ENCODE measurements at places on chromosomes 5 and 9.

DNA sequence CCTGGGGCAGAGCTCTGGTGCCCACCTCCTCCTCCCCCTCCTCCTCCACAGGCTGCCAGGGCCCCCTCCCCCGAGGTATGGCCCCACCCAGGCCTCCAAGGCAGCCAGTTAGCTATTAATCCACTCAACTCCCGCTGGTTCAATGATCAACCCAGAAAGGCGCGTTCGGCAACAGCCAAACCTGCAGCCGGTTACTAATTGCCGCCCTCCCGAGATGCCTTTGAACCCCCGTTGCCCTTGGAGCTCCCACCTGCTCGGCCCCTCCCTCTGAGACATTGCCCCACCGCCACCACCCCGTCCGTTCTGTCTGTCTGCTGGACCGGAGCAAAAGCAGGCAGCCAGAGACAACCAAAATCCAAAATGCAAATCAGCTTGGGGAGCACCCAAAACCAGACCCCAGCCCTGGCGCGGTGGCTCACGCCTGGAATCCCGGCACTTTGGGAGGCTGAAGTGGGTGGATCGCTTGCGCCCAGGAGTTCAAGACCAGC lies 25.8 kb downstream of the NOTCH1 start:
- no peaks in the 10 kb centered on the region for H3K36me3 ChIP-seq
- DNase-seq: no peak
- H3K27me3 ChIP-seq: no peaks in the 10 kb centered on the region
- H3K4me3 ChIP-seq: no peak overlapping the region
- no peak overlapping the region for H3K27ac ChIP-seq

- H3K36me3 ChIP-seq: no peaks in the 10 kb centered on the region
- H3K27ac ChIP-seq: no peak overlapping the region
- DNase-seq: peak; percentile 78
- H3K4me3 ChIP-seq: no peak overlapping the region
- no peaks in the 10 kb centered on the region for H3K4me1 ChIP-seq
Measured at GRCh38 chr5:174172152-174172551, 126.6 kb downstream of the NSG2 start.

GRCh38 chr5:59937633-59938032 lies 44.1 kb upstream of the PDE4D start:
- H3K4me1 ChIP-seq: peaks cover 5% of the 10 kb centered on the region
- DNase-seq: no peak
- no peaks in the 10 kb centered on the region for H3K27me3 ChIP-seq
- no peak overlapping the region for H3K27ac ChIP-seq
- H3K4me3 ChIP-seq: no peak overlapping the region

DNA sequence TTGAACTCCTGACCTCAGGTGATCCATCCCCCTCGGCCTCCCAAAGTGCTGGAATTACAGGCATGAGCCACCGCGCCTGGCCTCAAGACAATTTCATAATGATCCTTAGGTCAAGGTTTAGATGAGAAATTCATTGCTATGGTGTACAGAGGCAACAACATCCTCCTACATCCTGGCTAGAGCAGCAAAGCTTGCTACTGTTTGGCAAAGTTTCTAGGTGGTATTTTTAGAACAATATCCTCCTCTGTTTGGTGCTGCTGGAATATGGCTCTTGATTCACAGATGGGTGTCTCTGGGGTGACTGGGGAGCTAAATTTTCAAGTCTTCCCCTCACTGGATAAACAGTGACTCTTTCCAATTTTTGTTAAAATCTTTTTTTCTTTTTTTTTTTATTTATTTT lies 30.6 kb downstream of the CRHBP start:
- no peak for DNase-seq
- no peak overlapping the region for H3K27ac ChIP-seq
- H3K4me3 ChIP-seq: no peak overlapping the region
- H3K27me3 ChIP-seq: no peaks in the 10 kb centered on the region

DNA sequence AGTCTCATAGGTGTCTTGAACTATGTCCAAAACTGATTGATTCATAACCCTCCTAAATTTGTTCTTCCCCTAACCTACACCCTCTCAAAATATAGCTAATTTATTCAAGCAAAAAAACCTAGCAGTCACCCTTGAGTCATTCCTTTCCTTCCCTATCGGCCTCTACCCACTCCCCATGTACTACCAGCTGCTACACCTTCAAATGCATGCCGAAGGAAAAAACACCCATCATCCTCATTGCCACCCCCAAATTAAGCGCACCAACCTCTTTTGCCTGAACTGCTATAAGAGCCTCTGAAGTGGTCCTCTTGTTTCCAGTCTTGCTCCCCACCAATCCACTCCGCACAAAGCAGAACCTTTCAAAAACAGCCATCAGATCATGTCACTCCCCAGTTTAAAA lies 12.6 kb downstream of the LIFR start:
- DNase-seq: no peak
- H3K4me1 ChIP-seq: 0 out of 2 replicates have a peak, but pooled peaks cover 3% of the 10 kb centered on the region

GRCh38 chr9:124389146-124389939 lies 25.9 kb downstream of the PSMB7 start:
- H3K36me3 ChIP-seq: no peaks in the 10 kb centered on the region
- no peak overlapping the region for H3K27ac ChIP-seq
- no peak overlapping the region for H3K4me3 ChIP-seq

DNA sequence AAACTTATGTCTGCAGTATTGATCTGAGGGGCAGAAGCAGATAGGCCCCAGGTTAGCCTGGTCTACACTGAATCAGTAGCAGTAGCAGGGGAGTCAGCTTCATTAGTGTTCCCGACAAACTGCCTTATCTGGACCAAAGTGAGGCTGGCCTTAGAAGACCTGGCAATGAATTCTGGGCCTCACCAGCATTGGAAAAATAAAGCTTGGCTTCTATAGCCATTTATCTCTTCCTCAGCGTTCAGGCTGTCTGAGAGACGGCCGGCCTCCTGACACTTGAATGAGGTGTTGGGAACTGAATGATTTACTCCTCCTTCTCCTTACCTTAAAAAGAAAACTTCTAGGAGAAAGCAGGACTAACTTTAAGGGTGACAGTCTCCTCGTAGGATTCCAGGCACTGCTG lies 141.8 kb upstream of the RUSC2 start:
- H3K27me3 ChIP-seq: no peaks in the 10 kb centered on the region
- no peak overlapping the region for H3K27ac ChIP-seq
- no peaks in the 10 kb centered on the region for H3K4me1 ChIP-seq
- H3K4me3 ChIP-seq: no peak overlapping the region
- DNase-seq: no peak
- no peaks in the 10 kb centered on the region for H3K36me3 ChIP-seq

DNA sequence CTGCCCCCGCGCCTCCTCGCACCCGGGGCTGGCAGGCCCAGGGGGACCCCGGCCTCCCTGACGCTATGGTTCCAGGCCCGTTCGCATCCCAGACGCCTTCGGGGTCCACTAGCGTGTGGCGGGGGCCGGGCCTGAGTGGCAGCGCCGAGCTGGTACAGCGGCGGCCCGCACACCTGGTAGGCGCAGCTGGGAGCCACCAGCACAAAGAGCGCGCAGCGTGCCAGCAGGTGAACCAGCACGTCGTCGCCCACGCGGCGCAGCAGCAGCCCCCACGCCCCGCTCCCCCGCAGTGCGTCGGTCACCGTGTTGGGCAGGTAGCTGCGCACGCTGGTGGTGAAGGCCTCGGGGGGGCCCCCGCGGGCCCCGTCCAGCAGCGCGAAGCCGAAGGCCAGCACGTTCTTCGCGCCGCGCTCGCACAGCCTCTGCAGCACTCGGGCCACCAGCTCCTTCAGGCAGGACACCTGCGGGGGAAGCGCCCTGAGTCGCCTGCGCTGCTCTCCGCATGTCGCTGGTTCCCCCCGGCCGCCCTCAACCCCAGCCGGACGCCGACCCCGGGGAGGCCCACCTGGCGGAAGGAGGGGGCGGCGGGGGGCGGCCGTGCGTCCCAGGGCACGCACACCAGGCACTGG lies 548 bp downstream of the TERT start:
- H3K4me1 ChIP-seq: peaks cover 5% of the 10 kb centered on the region
- no peaks in the 10 kb centered on the region for H3K36me3 ChIP-seq
- peak overlapping the region; percentile 66 for H3K4me3 ChIP-seq
- peaks cover 9% of the 10 kb centered on the region for H3K27me3 ChIP-seq
- peak; percentile 72 for DNase-seq

GRCh38 chr5:137185193-137185592 lies 313.9 kb downstream of the SPOCK1 start:
- H3K27me3 ChIP-seq: no peaks in the 10 kb centered on the region
- no peak for DNase-seq
- no peaks in the 10 kb centered on the region for H3K4me1 ChIP-seq
- H3K27ac ChIP-seq: no peak overlapping the region
- no peak overlapping the region for H3K4me3 ChIP-seq

- H3K27me3 ChIP-seq: no peaks in the 10 kb centered on the region
- no peak for DNase-seq
- H3K4me3 ChIP-seq: no peak overlapping the region
- H3K27ac ChIP-seq: no peak overlapping the region
- no peaks in the 10 kb centered on the region for H3K36me3 ChIP-seq
- peaks cover 2% of the 10 kb centered on the region for H3K4me1 ChIP-seq
Measured at GRCh38 chr5:172821340-172821985, 12.6 kb upstream of the ERGIC1 start.
